Cardiac muscle cell (in vitro differentiated cells and primary cell): ENCODE measurements at places on chromosomes 4 and X. TPM values are rescaled to one million over a fixed set of nuclear protein-coding genes. Genes with fewer than 3 reads are reported as not detected.

DNA sequence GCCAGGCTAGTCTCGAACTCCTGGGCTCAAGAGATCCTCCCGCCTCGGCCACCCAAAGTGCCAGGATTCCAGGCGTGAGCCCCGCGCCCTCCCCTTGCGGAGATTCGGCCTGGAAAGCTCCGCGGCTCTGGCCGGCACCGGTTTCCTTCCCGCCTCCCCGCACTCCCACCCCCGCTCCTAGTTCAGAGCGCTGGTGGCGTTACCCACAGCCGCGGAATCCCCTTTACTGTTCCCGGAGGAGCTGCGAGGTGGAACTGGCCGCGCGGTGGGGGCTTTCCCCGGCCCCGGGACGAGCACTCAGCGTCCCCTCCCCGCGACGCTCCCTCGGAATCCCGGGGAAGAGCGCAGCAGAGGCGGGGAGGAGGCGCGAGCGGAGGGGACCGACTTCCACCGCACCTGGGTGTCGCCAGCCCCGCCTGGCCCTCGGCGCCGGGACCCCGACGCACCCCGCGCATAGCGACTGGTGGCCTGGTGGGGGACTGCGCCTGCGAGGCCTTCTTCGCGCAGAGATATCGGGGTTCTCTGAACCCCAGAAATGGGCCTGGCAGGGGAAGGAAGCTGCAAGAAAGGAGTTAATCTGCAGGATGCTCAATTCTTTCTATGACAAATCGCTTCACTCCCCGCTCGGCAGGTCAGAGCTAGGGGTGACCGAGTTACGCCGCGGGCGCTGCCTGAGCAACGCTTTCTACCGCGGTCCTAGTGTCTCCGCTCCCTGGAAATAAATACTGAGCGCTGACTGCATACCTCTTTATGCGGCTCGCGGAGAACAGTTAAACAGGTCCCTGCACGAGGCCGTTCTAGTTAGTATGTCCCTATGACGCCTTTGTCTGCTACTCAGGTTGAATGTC is 14.6 kb upstream of the SLC25A4 start:
- H3K4me3 ChIP-seq: peak overlapping the region; percentile 39
- no peaks in the 10 kb centered on the region for H3K4me1 ChIP-seq
- peak; percentile 47 for DNase-seq

SLC9A7 gene
- total RNA-seq: 16.6 and 19.6 TPM in 2 replicates

GRCh38 chrX:119062750-119063374 is 9.9 kb upstream of the CT47C1 start:
- H3K4me1 ChIP-seq: no peaks in the 10 kb centered on the region
- H3K36me3 ChIP-seq: no peaks in the 10 kb centered on the region
- DNase-seq: peak; percentile 56
- no peak overlapping the region for H3K27ac ChIP-seq
- H3K4me3 ChIP-seq: no peak overlapping the region

DNA sequence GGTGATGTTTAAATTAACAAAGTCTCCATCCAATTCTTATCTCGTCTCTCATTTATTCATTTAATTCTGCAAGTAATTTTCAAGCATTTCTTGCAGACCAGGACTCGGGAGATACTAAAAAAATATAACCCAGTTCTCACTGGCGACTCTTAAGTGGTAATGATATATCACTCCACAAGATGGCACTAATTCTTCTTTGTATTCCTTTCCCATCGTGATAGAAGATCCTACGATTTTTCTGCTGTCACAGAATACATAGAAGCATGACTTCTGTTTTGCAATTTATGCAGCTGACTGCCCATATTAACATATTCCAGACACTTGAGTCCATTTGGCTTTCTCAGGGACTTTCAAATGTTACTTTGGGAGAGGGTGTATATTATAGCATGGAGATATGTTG is 64.0 kb upstream of the FGF13 start:
- H3K36me3 ChIP-seq: no peaks in the 10 kb centered on the region
- no peak overlapping the region for H3K27ac ChIP-seq
- no peaks in the 10 kb centered on the region for H3K4me1 ChIP-seq
- no peaks in the 10 kb centered on the region for H3K27me3 ChIP-seq
- DNase-seq: peak; percentile 29

DNA sequence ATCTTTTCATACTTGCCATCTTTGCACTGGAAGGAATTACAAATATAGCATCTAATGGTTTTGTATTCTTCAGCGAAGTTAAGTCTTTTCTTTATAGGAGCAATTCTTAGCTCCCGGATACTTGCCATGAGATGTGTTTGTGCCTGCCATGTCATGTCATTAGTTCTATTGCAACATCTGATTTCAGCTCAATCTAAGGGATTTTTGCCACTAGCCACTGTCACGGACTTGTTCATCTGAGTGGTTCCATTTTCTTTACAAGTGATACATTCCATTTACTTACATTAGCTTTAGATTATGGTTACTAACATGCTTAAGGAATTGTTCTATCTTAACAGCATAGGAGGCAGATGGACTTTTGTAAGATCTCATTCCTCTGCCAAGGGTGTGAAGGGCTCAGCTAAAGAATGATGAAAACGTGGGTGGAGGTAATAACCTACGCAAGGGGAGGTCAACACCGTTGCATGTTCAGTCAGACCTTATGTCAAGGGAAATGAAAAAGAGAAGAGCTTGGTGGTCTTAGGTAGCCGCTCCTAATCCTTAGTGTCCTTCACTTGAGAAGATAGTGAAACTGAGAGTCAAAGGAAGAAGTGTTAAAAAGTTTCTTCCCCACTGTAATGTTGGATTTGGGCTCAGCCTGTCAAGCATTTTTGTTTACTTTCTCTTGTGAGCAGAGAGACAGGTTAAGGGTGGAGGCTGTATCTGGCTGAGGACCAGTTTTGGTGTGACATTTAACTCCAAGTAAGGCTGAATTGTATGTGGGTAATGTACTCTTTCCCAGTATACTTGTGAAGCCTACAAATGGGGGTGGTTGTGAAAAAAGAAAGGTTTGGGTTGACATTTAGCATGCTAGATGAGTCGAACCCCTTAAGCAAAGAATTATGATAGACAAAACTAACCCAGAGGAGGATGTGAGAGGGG is 3.6 kb upstream of the KLHL2 start:
- DNase-seq: no peak
- H3K27me3 ChIP-seq: no peaks in the 10 kb centered on the region
- H3K4me1 ChIP-seq: peaks cover 6% of the 10 kb centered on the region
- no peak overlapping the region for H3K4me3 ChIP-seq
- H3K27ac ChIP-seq: no peak overlapping the region
- H3K36me3 ChIP-seq: no peaks in the 10 kb centered on the region

LRBA gene
- 42.1 and 58.8 TPM in 2 replicates for total RNA-seq

HSFX4 gene
- not detected in 2 replicates for total RNA-seq

UGDH gene
- 26.1 and 51.2 TPM in 2 replicates for total RNA-seq

- H3K4me1 ChIP-seq: peaks cover 5% of the 10 kb centered on the region
- H3K4me3 ChIP-seq: no peak overlapping the region
- no peaks in the 10 kb centered on the region for H3K36me3 ChIP-seq
- H3K27ac ChIP-seq: no peak overlapping the region
These were observed 27.7 kb upstream of the METAP1 start for GRCh38 chr4:98967786-98968329.
